Retinal pigment epithelial cell (primary cell): ENCODE measurements at places on chromosomes 4 and X.

DNA sequence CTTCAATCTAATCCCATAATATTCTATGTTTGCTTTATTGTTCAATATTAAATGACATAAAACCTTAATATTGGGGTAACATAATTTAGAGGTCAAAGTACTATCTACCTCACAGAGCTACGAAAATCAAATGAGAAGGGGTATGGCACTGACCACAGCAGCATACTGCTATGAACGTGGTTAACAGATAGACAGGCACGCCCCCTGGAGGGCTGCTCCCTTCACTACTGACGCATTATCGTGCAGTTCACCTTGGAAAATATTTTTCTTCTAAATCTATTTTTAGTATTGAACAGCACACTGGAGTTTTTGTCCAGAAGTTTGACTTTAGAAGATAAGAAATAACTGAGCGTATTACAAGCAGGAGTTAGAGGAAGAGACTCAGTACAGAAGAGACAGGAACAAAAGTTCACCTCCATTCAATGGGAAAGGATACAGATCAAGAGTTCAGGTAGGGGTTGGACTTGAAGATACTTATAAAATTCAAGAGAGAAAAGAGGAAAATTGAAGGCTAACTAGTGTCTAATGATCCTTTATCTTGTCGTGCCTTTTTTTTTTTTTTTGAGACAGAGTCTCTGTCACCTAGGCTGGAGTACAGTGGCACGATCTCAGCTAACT, 22.7 kb downstream of the MAP9 start:
- DNase-seq: peak; percentile 10

- no peak for DNase-seq
Observed at GRCh38 chr4:185895866-185896265, 83.9 kb upstream of the SORBS2 start.

DNA sequence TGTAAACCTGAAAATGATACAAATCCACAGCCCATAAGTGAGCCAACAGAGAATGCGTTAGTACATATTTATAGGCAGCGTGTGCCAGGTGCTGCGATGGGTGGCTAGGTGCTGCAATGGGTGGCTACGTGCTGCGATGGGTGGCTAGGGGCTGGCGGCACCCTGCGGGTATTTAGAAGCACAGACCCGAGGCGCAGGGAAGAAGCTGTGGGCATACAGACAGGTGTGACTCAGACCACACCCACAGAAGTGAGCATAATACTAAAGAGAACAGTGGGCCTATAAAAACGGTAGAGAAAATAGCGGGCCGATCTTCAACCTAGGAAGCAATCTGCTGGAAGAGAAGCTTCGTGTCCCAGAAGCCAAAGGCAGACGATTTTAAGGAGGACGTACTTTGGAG, 81.1 kb downstream of the FAT1 start:
- DNase-seq: no peak

GRCh38 chr4:46515940-46516339, 126.0 kb upstream of the GABRA2 start:
- DNase-seq: no peak

GRCh38 chrX:71100581-71101505, 5.2 kb downstream of the FOXO4 start:
- DNase-seq: no peak

DNA sequence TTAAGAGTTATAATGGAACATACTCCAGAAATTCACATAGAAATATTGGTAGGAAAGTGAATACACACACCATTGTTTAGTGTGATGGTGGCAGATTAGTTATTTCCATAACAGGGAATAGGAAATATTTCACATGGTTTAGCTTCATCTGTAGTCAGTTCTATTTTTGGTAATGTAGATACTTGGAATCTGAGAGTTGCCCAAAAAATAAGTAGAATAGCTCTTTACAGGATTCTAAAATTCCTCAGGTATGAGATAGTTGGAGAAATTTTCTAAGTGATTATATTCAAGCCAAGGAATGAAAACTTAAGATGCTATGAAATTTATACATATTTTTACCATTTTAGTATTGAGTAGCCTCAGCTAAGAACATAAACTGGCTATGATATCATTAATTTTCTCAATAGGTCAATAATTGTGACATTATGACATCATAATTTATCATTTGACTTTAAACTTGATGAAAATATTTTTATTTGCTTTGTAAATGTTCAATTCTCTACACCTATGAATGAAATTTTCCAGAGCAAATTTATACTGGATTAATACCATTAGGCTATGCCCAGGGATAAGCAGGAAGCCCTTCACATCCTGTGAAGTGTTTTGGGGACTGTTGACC, 35.8 kb downstream of the CPEB2 start:
- DNase-seq: peak; percentile 18

DNA sequence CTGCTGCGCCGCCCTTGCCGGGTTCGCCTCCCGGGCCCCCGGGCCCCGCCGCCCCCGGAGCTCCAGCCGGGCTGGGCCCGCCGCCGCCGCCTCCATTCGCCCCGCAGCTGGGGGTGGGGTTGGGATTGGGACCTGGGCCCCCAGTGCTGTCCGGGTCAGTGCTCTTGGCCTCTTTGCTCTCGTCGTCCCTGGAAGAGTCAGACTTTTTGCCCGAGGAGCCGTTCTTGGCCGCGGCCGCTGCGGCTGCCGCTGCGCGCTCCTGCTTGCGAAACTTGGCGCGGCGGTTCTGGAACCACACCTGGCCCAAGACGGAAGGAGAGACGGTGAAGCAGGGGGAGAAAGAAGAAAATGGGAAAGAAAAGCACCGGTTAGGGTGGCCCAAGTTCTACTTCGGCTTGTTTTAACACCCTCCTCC, 2.5 kb downstream of the PHOX2B start:
- DNase-seq: no peak

GRCh38 chr4:166432842-166433241, 559.8 kb downstream of the TLL1 start:
- DNase-seq: no peak

DNA sequence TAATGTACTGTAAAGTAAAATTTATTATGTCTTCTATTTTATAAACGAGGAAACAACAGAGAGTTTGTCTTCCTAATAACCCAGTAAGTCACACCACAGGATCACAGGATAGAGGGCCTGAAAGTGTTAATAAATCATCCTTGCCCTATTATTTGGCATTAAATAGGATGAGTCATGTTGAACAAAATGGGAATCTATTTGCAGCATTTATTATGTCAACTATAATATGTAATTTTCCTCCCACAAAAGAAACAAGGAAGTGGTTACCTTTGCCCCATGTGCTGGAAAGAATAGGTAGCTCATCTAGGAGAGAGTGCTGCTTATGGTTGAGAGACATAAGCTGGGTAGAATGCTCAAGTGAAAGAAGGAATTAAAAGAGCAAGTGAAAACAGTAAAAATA, 237.6 kb upstream of the NDST3 start:
- no peak for DNase-seq

DNA sequence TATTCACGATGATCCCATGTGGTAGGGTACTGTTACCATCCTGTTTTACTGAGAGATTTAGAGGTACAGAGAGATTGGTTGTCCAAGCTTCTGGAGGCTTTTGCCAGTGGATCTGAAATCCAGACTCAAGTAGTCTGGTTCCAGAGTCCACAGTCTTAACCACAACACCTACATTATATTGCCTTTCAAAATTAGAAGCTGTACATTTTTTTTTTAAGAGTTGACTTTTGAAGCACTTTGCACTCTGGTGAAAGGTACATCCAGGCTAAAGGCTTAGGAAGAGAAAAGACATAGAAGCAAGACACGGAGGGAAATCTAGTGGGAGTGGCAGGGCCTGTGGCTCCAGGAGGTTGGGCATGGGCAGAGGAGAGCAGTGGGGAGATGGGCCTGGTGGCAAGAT, 122.1 kb downstream of the AFF1 start:
- no peak for DNase-seq

GRCh38 chr4:57231781-57232180, 121.6 kb upstream of the IGFBP7 start:
- peak; percentile 54 for DNase-seq

- no peak for DNase-seq
Observed at GRCh38 chr4:25943312-25943711, 29.3 kb downstream of the SMIM20 start.

DNA sequence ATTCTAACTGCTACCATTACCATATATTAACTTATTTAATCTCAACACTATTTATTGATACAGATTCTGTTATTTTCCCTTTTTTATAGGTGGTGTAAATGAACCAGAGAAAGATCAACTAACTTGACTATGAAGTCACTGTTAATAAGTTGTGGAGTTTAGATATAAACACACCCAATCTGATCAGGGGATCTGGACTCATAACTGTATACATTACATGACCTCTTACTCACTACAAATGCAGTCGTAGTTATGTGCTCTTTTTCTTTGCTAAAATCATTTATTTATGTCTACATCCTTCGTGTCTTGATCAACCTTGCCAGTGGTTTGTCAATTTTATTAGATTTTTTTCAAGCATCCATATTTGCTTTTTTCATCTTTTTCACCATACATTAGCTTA, 614.8 kb upstream of the FAM241A start:
- no peak for DNase-seq

GRCh38 chr4:72286910-72287309, 255.1 kb downstream of the NPFFR2 start:
- DNase-seq: no peak

DNA sequence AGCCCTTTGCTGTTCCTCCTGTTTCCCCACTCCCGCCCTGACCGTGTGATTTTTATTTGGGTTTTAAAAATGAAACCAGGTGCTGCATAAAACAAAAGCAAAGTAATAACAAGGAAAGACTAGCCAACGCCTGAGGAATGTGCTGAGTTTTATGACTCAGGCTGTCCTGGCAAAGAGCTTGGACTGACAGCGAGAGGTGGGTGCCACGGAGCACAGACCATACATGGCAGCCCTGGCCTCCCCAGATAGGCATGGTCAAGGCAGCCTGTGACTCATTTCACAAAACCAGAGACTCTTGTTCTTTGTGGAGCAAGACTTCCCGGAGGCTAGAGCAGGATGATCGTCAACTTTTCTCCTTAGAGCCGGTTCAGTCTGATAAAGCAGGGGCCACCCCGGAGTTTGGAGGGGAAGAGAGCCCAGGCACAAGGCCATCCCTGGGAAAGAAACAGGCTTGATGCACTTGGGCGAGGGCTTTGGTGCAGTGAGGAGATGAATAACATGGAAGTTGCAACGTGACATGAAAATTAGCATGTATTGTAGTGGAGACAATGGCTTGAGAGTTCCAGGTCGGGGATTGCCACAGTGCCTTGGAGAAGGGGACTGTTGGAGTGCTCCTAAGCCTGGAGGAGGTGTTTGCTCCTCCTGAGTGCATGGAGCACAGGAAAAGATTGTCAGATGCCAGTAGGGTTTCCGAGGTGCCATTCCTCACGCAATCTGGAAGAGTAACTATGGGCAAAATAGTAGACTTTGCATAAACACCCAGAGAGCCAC, 54.8 kb downstream of the C4orf51 start:
- peak; percentile 94 for DNase-seq
